Activated CD4-positive, alpha-beta T cell treated with anti-CD3 and anti-CD28 coated beads for 24 hours (primary cell): ENCODE measurements at places on chromosomes 16 and 17.

DNA sequence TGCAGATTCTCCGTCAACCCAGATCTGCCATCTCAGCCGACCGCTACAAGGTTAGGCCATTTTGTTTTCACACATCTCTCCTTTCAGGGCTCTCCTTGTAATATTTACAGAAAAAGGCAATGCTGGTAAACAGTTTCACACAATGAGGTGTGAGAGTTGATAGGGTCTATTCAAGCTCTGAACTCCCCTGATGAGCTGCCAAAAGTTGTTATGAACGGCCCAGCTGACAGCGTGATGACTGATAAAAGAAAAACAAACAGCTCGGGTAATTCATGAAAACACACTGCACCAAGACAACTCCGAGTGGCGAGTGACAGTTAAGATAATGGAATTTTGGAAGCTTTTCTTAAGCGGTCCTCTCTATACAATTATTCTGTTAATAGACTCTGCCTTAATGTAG is 68.1 kb upstream of the IRX5 start:
- DNase-seq = no peak

- DNase-seq = no peak
Observed at GRCh38 chr17:27265333-27265732, 28.6 kb upstream of the WSB1 start.

GRCh38 chr16:51450909-51451308 is 299.8 kb upstream of the SALL1 start:
- DNase-seq = no peak

- no peak for DNase-seq
Observed at GRCh38 chr16:743794-744500, 3.1 kb upstream of the CIAO3 start.

DNA sequence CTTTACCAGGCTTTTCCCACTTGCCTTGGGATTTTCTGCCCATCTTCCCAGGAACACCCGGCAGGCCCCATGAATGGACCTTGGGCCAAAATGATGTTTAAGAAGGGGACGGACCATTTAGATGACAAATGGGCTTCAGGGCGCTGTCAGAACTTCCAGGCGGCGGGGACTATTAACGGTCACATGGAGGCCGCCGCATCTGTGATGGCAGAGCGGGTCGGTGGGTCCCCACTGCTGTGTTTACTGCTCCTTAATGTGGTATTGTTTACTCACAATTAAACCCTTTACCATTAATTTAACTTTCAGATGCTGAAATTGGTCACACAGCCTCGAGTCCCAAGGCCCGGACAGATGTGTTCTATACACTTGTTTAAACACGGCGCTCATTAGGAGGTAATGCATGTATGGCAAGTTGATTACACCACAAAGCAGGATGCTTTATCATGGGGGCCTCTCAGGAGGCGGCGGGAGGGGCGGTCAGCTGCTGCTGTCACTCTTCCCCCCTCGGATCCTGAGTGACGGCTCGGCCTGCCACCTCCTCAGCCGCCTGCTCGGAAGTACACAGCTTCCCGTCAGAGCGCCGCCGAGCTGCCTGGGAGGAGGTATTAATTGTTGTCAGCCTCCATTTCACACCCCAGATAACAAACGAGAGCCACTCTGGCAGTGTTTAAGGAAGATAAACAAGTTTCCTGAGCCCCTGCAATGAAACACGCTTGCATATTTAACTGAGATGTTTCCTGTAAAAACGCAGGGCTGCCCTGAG is 83.9 kb upstream of the IRX3 start:
- DNase-seq = no peak

DNA sequence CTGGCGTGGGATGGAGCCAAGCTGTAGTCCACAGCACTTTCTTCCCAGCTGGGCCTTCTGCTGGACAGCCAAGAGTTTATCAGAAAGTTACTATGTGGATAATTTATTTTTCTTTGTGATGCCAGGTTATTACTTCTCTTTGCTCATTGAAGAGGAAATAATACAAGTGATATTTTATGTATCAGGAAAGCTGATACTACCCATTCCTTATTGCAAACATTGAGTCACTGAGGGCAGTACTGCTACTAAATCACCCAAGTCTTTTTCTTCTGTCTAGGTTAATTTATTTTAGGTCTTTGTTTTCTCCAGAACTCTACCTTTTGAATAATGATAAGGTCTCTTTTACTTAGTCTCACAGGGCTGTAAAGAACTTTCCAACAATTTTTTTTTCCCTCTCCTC is 8.3 kb downstream of the NUP93 start:
- DNase-seq = no peak

DNA sequence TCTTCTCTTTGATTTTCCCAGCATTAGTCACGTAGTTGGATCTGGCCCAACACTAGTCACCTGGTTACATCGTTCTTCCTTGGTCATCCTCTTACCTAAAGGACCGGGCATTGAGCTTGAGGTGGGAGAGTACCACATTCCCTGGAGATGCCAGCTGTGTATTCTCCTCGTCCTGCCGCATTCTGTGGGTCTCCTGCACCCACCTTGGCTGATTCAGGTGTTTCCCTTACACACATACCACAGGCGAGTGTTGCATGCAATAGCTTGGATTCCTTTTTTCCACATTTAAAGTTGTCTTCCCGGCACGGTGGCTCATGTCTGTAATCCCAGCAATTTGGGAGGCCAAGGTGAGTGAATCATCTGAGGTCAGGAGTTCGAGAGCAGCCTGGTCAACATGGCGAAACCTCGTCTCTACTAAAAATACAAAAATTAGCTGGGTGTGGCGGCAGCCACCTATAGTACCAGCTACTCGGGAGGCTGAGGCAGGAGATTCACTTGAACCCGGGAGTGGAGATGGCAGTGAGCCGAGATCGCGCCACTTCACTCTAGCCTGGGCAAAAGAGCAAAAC is 21.6 kb upstream of the CLEC18C start:
- DNase-seq = no peak

- no peak for DNase-seq
Observed at GRCh38 chr16:5571446-5571845, 473.9 kb upstream of the EEF2KMT start.

DNA sequence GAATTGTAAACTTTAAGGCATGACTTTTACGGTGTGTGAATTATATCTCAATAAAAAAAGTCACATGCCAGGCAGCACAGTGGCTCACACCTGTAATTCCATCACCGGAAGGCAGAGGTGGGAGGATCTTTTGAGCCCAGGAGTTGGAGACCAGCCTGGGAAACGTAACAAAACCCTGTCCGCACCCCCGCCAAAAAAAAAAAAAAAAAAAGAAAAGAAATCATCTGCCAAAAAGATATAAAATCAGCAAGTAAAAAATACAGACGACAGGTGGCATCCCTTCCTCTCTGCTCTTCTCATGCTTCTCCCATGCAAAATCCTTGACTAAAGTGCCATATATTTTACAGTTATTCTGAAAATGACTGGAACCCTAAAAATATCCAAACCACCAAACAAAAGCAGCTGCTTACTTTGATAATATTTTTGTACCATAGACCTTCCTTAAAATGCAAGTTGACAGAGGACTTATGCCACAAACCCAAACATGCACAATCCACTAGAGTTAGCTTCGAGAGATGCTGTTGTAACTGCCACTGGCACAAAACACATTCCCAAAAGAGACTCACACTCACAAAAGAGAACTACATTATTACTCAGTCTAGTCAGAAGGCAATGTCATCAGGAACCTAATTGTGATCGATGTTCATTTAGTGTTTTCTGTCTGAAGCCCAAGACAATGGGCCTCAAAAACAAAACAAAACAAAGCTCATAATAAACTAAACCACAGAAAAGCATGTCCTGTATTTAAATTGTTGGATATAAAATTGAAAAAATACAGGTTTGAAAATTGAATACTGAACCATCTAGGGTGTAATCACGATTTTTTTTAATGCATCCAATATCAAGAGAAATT is 2.4 kb downstream of the CRLF3 start:
- DNase-seq = no peak

GRCh38 chr16:88022076-88023042 is 71.1 kb downstream of the BANP start:
- DNase-seq = no peak

- DNase-seq = no peak
Observed at GRCh38 chr17:17506181-17506741, 10.1 kb upstream of the RASD1 start.

GRCh38 chr17:21511363-21512195 is 135.4 kb downstream of the KCNJ12 start:
- DNase-seq = peak; percentile 52

DNA sequence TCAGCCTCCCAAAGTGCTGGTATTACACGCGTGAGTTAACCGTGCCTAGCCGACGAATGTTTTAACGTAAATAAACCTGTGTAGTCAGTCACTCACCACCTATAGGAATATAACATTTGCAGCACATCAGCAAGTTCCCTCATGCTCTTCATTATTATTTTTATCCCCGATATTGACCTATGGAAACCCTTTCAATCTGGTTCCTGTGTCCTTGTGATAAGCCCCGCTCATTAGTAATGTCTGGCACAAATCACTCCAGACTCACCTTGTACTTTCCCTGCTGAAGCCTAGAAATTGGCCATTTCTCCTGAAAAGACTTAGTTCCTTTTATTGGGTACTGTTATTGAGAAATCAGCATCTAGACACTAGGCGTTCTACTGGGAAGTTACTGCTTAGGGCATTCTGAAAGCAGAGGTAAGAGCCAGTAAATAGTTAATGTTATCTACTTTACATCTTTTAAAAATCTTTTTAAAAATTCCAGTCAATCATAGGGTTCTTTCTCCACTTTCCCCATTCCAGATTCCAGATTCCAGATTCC is 1.5 kb upstream of the PHKG2 start:
- DNase-seq = no peak

DNA sequence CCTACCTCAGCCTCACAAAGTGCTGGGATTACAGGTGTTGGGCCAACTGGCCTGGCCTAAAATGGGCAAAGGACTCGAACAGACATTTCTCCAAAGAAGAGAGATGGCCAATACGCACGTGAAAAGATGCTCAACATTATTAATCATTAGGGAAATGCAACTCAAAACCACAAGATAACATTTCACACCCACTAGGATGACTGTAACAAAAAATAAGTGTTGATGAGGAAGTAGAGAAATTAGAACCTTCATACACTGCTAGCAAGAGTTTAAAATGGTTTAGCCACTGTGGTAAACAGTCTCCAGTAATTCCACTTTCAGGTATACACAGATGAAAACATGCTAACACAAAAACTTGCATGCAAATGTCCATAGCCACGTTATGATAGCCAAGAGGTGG is 5.7 kb downstream of the TMED6 start:
- no peak for DNase-seq

DNA sequence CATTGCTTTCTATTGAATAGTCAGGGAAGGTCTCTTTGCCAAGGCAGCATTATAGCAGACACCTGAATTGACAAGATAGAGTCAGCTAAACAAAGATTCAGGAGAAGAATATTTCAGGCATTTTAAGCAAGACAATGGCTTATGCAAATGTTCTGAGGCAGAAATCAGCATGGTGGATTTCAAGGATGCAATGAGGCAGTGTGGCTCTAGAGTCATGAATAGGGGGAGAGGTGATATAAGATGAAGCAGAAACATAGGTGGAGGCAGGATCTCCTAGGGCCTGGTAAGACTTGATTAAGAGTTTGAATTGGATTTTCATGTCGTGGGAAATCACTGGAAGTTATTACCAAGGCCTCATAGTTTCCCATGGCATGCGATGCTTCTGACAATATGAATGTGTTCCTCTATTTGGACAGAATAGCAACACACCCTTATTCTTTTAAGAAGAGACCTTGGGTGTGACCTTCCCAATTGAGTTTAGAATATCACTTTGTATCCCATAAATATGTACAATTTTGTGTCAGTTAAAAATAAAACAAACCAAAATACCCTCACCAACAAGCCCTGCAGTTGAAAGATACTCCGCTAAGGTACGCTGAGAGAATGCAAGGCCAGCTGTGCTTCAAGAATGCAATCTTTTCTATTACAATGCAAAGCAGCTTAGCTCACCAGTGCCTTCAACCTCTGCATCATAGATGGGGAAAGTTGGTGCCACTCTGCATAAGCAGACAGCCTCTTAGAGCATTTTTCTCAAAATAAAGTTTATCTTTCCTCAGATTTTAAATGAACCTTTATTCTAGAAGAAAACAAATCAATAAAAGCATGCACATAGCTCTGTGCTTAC is 139.6 kb upstream of the SALL1 start:
- no peak for DNase-seq

DNA sequence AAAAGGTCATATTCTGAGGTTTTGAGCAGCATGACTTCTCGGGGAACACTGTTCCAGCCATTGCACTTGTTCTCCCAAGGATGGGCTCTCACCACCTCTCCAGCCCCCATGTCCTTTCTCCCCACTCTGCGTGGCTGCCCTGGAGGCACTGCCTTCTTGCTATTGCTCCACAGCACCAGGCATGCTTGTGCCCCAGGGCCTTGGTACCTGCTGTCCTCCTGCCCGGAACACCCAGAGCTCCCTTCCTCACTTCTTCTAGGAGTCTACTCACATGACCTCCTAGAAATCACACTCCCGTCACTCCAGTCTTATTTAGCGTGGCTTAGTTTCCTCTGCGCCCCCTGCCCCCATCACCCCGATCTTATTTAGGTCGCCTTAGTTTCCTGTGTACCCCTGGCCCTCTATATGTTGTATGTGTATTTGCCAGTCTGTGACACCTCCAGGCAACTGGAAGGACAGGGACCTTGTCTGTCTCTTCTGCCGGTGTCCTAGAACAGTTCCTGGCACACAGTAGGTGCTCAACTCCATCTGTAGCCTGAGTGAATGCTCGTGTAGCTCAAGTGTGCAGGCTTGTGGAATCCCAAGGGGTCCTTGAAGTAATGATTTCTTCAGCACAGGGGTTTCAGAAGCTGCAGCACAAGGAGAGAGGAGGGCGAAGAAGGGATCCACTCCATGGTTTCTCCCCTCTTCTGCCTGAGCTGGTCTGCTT is 208.6 kb upstream of the CIBAR2 start:
- DNase-seq = no peak

- DNase-seq = no peak
Observed at GRCh38 chr17:19010729-19011505, 6.4 kb upstream of the FAM83G start.

GRCh38 chr16:76390476-76390875 is 113.3 kb downstream of the CNTNAP4 start:
- no peak for DNase-seq

- no peak for DNase-seq
Observed at GRCh38 chr17:62895320-62896301, 70.4 kb upstream of the TANC2 start.

DNA sequence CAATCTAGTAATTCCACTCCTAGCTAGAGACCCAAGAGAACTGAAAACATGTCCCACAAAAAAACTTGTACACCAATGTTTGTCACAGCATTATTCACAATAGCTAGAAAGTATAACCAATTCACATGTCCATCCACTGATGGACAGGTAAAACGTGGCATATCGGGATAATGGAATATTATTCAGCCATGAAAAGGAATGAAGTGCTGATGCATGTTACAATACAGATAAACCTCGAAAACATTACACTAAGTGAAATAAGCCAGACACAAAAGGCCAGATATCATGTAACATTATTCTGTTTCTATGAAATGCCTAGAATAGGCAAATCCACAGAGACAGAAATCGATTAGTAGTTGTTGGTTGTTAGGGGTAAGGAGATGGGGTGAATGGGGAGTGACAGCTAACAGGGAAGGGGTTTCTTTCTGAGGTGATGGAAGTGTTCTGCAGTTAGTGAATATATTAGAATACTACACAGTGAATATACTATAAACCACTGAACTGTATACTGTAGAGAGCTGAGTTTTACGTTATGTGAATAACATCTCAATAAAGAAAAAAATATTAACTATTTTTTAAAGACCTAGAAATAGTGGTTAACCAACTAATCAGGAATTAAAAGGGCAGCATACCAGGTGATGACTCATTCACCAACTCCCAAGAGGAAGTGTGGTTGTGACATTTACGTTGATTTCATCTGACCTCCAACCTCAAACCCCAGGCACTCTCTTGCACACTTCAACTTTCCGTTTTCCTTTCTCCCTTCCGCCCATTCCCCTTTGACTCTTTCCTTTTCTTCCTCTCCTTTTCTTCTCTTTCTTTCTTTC is 48.6 kb downstream of the GAS7 start:
- no peak for DNase-seq
